ENCODE measurements at places on chromosomes 4 and X.

DNA sequence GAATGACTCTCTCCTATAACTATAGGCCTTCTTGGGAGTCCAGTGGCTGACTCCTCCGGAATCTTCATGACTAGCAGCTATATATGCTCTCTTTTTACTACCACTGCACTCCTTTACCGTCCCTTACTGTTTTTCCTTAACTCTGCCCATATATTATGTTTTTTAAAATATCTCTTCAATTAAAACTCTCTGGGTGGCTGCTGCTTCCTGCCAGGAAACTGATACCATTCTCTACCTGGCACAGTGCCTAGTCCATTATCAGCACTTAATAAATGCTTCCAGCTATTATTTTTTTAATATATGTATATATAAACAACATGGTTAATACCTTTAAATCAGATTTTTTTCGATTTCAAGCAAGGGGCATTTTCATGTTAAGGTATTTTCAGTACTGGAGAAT, 136.6 kb upstream of the FAM47B start:
- no peak for DNase-seq

DNA sequence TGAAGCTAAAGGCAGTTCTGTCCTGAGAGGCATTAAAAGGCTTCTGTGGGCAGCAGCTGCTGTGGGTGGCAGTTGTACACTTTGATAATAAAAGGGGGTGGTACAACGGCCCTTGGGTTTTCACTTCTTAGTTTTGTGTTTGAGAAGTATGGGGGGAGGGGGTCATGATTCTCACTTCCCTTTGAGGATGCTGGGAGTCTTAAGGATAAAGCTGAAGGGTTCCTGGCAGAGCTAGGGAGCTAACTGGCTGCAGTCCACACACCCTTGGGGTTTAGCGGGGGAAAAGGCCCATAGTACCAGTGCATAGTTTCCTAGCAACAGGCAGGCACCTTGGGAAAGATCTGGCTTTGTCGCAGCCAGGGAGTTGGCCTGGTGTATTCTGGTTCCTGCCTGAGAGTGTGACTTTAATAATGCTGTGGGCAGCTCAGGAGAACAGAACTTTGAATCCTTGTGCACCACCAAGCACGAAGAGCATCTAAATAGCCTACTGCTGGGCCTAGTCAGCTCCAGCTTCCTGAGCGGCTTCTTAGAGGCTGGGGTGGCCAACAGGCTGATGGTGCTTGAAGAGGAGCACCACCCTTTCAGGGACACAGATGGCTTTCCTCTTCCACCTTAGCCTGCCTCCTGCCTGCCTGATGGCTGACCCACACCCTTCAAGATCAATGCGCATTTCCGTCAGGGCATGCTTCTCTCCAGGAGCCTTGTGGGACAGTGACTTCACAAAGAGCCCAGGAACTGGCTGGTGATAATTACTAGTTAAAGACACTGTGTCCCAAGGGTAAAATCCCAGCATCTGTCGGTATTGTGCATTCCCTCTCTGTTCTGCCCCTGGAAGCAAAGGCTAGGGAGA, 12.5 kb downstream of the ZBTB33 start:
- no peak for DNase-seq

DNA sequence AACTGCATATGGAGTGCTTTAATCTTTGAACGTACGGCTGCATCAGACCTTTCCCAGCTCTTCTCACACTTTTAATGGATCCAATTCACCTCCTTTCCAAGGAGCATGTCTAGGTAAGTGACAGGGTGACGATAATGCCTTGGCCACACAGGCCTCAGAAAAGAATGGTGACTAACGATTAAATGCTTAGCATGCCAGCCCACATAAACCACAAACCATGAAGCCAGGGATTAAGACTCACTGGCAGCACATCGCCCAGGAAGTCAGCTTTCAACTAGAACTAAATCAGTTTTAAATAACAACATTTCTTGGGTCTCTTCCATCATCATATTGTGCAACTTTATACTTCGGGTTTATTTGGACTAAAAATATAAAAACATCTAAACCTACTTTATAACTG, 28.7 kb downstream of the INPP4B start:
- peak; percentile 45 for DNase-seq

DNA sequence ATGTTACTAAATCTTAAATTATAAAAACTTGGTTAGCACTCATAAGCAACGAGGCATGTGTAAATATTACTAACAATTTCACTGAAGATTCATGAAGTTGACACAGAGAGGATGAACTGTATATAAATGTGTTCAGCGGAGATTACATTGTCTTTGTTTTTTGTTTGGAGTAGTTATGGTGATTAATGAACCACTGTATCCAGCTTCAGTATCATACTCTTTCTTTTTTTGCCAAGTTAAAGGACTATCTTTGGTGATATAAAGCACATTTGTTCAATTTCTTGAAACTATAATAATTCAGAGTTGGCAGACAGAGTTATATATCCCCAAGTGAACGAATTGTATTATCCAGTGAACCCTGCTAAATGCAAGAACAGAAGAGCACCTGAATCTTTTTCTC, 497.6 kb downstream of the CCSER1 start:
- DNase-seq, result no peak

GRCh38 chrX:153460826-153461225, 9.6 kb downstream of the HAUS7 start:
- DNase-seq, result peak; percentile 30

DNA sequence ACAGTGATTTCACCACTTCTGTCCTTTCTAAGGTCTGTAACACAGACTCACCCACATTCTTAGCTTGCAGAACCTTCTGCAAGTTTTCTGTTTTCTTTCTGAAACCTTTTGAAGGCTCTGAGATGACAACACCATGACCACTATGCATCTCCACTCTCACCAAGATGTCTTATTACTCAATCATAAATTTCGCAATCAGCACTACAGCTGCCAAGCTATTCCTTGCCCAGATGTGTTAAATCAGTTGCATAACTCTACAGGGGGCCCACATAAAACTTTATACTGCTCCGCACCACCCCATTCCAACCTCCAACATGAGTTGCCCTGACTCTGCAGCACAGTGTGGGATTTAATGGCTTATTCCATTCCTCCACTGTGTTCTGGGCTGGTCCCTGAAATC, 229.9 kb downstream of the COL25A1 start:
- DNase-seq, result no peak

DNA sequence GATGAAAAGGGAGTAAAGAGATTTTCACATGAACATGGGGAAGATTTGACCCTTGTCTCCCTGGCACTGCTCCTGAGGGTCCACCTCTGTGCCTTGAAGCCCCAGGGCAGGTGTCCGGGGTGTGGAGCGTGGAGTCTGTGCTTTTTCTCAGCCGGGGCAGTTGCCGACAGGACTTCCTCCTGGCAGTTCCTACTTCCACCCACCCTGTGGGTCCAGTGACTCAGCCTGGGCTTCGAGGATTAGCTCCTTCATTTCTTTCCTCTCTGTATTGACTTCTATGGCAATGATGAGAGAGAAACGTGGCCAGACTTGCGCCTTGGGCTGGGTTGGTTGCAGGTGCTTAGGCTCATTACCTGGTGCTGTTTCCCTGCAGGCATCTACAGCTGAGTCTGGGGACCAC, 35.9 kb upstream of the CLCN4 start:
- no peak for DNase-seq

DNA sequence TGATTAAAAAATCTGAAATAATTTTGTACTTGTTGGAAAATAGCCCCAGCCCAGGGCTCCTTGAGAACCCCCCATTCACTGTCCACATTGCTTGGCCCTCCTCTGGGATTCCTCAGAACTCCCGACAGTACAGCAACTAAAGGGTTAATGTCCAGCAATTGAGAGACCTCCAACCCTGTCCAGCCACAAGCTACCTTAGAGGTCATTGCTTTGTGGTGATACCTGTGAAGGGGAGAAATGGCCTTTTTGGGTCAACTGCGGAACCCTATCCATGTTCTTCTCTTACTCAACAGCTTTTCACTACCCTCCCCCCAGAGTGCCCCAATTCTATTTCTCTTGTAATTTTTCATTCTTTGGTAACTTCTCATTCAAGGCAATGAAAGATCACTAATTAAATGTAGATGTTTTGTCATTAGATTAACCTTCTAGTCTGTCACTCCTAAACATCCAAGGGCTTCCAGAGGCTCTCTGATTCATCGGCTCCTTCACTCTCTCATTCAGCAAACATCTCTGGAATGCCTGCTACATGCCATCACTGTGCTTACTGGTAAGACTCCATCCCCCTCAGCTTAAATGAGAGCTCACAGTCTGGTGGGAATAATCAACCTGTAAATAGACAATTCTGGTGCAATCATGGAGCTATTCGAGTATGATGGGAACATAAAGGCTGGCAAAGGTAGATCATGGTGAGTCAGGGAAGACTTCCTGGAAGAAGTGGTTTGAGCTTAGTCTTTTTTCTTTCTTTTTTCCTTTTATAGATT, 241.4 kb upstream of the PGRMC2 start:
- DNase-seq, result no peak

DNA sequence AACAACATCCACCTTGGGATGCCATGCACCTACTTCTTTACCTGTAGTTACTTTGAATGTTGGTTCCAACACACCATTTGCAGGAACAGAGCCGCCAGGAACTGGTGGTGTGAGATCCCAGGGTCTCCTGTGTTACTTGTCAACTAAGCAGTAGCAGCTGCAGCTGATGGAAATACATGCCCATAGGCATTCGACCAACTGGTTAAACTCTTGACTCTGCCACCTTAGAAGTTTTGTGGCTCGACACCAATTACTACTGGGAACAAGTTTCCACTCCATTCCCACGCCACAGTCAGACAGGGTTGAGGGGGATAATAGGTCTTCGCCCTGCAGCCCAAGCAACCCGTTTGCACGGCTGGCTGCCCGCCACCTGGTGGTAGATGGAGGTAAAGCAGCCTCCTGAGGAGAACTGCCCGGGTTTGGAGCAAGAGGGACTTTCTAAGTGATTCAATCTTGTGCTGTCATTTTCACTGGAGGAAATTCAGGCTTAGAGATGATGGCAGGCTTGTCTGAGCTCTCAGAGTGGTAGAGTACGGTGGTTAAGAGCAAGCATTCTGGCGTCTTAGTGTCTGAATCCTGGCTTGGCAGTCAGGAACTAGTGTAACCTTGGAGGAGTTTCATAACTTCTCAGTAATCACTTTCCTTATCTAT, 119.1 kb upstream of the TRIM2 start:
- DNase-seq, result peak; percentile 79

DNA sequence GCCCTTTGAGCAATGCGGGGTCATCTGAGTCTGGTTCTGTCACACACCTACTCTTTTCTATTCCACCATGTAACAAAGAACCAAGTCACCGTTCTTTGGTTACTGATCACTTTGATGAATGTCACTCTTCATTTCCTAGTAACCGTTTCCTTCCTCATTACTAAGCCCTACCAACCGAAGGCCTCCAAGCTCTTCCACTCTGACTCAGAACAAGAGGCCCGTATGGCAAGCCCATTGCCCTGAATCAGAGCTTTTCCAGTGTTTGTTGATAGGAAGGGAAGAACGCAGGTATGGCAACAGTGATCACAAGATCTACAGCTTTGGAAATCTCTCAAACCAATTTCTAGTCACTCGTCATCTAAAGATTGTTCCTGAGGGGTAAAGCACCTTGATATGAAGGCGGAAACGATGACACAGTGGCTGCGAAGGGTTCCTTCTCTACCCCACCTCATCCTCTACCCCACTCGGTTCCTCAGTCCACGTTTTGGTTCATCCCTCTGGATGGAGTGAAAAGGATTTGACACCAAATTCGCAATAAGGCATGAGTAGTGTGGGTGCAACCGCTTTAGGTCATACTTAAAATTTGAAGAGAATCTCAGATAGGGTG, 28.0 kb upstream of the CD40LG start:
- DNase-seq, result no peak

DNA sequence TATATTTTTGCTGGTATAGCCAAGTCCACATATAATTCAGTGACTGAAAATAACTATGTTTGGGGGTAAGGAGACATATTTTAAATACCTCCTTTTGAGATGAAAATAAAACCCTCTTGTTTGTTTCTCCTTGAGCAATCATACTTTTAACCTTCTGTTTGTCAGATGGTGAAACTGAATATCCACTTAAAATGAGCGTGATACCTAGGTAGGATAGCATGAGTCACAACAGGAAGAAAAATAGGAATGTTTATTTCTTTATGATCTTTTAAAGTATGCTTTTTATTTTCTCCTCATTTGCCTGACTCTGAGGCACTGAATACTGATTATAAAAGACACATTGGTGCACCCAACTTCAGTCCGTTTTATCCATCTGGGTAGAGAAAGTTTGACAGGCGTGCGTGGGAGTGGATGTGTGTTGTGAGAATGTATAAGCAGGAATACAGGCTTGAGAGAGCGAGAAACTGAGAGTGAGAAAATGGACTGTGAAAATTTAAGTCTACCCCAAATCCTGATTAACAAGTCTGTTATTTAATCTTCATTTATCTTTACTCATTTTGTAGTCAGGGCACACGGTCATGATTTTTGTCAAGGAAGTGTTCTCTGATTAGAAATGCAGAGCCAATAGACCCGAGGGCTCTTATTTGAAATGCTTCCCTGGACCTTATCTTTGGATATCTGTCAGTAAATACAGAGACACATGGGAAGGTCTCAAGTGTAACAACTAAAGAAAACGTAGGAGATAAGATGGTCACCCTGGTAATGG, 62.1 kb upstream of the ANTXR2 start:
- DNase-seq, result no peak

DNA sequence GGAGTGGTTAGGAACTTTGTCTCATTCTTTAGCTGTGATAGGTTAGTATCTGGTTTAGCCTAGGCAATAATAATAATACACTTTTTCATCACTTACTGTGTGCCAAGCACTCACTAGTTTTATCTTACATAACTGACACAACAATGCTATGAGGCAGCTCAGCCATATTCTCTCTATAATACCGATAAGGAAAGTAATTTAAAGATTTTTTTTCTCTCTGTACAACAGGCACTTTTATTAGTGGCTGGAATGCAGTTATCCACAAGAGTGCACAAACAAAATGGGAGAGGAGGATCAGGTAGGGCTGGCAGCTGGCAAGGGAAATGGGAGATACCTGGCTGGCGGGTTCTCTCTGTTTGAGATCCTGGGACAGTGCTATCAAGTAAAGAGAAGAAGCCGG, 7.6 kb downstream of the RELL1 start:
- DNase-seq, result no peak

DNA sequence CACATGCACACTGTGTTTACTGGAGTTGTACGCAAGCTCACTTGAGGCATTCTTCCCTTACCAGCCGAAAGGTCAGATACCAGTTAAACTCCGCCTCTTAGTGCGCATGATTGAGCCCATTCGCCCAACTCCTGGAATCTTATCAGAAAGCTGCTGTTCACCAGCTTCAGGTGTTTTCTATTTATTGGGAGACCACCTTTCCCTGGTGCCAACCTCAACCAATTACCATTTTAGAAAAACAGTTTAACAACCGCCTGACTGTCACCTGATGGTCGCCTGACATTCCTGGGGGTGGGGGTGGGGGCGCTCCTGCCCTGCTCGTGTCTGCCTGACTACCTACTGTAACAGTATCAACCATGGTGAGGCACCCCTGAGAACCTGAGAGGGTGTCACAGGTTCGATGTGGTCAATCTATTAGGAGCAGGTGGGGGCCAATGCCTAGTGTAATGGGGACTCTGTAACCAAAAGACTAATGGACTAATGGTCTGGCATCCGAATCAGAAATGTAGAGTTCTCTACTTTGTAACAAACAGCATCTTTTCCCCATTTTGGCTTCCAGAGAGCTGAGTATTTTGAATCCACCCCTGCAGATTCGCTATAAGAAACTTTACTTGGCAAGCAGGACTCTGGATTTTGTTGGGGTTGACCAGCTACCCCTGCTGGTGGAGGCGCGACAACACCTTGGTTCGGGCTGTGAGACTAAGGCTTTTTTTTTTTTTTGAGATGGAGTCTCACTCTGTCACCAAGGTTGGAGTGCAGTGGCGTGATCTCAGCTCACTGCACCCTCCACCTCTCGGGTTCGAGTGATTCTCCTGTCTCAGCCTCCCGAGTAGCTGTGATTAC, 58.2 kb upstream of the ZNF157 start:
- peak; percentile 32 for DNase-seq
